ENCODE measurements at places on chromosomes 3 and 15.

DNA sequence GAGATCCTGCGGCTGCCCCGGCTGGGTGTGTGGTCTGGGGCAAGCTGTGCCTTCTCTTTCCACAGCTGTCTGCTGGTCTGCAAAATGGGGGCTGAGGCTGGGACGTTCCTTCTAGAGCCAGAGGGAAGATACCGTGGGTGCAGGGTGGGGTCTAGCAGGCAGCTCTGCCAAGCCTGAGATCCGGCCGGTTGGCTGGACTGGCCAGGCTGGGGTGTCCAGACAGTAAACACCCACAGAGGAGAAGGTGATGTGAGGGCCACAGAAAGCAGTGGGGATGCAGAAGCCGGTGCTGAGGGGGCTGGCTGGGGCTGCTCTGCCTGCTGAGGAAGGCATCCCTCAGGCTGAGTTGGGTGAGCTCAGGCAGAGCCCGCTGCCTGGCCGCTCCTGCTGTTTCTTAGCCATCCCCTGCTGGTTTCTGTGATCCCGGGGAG is 46.1 kb downstream of the FBLN2 start:
- DNase-seq = no peak

DNA sequence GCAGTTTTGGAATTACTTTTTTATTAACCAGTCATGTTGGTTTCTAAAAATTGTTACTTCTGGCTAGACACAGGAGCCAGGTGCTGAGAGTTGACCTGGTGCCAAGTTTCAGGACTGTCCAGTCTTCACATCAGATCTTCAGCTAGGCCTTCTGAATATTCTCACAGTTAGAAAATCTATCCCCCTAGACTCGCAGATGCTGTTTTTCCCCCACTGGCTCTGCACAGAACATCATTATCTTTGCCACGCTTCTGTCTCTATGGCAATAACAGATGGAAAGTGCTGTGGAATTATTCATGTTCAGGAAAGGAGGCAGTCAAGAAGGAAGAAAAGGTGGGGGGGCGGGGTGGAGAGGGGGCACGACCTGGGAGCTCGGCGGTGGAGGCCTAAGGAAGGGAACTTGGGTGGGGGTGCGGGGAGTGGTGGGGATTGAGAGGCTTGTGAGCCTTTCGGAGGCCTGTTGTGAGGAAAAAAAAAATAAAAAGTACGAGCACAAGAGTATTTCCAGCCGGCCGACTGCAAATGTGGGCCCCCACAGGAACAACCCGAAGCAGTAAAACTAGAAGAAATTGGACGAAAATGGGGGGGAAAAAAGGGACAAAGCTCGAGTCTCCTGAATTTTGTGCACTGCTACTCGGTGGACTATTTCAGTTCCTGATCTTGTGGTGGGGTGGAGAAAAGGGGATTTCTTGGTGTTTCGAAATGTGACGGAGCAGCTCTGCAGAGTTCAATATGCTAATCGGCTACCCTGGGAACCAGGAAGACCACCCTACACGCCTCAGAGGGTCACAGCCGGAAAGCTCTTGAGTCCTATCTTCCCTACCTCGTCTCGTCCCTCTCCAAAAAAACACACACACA is 1.5 kb upstream of the SKIL start:
- DNase-seq = no peak

GRCh38 chr15:80970018-80970657 is 19.5 kb downstream of the MESD start:
- DNase-seq = peak; percentile 67

DNA sequence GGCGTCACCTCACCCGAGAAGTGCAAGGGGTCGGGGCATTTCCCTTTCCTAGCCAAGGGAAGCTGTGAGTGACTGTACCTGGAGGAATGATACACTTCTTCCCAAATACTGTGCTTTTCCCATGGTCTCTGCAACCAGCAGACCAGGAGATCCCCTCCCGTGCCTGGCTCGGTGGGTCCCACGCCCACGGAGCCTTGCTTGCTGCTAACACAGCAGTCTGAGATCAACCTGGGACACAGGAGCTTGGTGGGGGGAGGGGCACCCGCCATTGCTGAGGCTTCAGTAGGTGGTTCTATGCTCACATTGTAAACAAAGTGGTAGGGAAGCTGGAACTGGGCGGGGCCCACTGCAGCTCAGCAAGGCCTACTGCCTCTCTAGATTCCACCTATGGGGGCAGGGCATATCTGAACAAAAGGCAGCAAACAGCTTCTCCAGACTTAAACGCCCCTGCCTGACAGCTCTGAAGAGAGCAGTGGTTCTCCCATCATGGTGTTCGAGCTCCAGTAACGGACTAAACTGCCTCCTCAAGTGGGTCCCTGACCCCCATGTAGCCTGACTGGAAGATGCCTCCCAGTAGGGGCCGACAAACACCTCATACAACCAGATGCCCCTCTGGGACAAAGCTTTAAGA is 31.4 kb upstream of the ABHD5 start:
- no peak for DNase-seq

DNA sequence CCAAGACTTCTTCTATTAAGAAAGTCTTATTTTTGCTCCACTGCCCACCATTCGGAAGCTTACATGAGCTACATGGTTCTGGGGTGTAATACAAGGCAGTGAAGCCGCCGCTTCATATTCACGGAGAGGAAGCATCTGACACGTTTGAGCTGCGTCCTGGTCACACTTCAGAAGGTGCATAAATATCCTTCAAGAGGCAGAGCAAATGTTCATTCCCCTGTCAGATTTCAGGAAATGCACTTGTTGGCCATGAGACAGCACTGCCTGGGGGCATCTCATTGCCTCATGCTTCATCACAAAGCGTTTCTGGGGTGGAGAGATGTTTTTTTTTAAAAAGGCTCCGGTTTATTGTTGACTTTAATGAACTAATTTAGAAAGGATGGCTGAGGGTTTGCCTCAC is 119.9 kb downstream of the CADPS start:
- DNase-seq = no peak

DNA sequence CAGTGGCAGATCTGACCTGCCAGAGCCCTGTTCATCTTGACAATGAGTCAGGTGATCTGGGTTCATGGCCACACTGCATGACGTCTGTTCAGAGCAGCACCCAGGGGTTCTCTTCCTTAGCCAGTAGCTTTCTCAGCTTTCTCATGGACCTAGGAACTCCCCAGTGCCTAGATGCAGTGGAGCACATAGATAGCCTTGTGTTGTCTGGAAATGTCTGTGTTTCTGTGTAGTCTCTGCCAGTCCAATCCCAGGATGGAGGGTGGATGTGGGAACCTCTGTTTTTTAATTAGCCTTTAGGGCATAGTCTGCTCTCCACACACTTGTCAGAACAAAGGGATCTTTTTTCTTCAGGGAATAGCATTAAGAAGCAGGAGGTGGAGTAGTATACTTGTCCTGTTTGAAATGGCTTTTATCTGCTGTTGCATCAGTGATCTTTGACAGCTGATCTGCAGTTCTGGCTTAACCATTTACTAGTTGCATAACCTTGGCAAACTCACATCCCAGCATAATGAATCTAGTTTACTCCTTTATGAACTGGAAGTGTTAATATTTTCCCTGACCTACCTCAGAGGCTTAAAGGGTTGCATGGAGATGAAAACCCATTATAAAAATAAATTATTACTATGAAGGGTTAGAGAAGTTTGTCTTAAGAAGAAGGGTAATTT is 16.1 kb upstream of the CACNA1D start:
- no peak for DNase-seq

- DNase-seq = no peak
Observed at GRCh38 chr3:24956613-24957012, 462.0 kb upstream of the THRB start.

DNA sequence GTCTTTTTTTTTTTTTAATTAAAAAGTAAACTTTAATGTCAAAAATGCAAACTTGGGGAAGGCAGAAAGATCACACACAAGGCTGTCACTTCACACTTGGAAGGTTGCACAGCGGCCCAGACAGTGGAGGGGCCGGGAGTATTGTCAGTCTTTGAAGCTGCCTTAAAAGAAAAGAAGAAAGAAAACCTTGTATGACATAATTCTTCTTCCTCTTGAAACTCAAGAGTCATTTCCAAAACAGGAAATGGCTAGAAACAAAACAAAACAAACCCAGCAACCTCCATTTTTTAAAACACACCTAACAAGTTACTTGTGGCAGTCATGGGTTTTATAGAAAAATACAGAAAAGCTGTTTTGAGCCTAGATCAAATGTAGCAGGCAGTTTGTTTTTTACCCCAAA is 68.1 kb upstream of the MAGI1 start:
- DNase-seq = no peak

DNA sequence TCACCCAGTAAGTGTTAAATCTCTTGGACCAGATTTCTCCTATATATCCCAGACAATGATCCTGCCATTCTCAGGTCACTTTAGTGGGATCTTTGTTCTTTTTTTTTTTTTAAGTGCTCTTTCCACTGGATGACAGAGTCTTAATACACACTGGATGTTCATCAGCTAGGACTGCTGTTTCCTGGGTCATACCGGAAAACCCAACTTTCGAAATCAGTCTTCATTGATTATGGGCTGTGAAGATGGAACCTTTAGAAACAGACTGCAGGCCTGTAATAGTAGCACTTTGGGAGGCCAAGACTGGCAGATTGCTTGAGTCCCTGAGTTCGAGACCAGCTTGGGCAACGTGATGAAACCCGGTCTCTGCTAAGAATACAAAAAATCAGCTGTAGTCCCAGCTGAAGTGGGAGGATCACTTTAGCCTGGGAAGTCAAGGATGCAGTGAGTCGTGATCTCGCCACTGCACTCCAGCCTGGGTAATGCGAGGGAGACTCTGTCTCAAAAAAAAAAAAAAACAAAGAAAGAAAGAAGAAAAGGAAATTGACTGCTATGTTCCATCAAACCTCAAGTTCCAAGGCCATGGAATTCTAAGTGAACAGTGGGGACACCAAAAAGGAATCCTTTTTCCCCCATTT is 2.3 kb downstream of the EOGT start:
- no peak for DNase-seq

- no peak for DNase-seq
Observed at GRCh38 chr3:45741247-45741646, 52.1 kb downstream of the SACM1L start.

DNA sequence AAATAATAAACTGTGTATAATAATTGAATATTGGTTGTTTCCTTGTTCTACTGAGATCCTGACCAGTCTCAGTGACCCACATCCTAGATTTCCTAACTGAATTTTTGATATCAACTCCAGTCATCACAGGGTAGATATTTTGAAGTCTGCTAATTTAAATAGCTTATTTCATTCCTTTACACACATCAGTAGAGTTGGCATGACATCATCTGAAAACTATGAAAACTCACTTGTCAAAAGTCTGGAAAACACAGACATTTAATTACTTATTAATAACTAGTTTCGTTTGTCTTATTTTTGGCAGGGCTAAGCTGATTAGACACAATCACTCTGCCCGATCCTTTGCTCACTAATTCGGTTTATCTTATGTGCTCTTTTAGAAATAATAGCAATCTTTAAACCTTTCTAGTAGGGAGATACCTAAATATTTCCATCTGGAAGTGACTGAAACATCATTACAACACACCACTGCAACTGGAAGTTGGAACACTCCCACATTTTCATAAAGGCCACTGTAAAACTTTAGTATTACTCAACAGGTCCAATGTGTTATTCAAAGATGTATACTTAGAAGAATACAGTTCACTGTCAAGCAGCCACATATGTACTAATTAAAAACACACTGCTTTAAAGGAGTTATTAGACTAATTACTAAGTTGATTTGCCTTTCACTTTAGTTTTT is 198.4 kb upstream of the ZNF717 start:
- no peak for DNase-seq

GRCh38 chr3:103410231-103410630 is 975.4 kb downstream of the ZPLD1 start:
- DNase-seq = no peak

GRCh38 chr3:99248130-99248529 is 346.6 kb upstream of the DCBLD2 start:
- DNase-seq = no peak

- no peak for DNase-seq
Observed at GRCh38 chr15:65338366-65338765, 33.9 kb downstream of the RNU5B-1 start.

GRCh38 chr3:45078910-45079522 is 52.9 kb downstream of the CLEC3B start:
- DNase-seq = peak; percentile 62

DNA sequence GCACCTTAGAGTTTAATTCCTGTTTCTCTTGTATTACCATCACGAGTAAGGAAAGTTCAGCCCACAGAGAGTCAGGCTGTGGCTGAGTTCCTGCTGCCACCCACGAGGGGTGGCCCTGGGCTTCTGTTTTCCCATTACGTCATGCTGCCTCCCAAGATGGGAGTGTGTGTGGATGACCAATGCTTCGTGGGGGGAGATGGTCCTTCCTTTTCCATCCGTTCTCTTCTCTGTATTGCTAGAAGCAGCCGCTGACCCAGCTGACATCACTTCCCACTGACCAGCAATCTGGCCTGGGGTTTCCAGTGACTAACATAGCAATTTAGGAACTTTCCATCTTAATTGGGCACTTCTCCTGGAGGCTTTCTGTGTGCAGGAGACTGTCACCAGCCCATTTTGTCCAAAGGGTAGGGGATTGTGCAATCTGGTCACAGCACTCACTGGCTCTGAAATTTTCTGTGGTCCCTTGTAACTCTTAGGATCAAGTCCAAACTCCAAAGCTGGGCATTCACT is 9.3 kb downstream of the IRAK2 start:
- peak; percentile 74 for DNase-seq

DNA sequence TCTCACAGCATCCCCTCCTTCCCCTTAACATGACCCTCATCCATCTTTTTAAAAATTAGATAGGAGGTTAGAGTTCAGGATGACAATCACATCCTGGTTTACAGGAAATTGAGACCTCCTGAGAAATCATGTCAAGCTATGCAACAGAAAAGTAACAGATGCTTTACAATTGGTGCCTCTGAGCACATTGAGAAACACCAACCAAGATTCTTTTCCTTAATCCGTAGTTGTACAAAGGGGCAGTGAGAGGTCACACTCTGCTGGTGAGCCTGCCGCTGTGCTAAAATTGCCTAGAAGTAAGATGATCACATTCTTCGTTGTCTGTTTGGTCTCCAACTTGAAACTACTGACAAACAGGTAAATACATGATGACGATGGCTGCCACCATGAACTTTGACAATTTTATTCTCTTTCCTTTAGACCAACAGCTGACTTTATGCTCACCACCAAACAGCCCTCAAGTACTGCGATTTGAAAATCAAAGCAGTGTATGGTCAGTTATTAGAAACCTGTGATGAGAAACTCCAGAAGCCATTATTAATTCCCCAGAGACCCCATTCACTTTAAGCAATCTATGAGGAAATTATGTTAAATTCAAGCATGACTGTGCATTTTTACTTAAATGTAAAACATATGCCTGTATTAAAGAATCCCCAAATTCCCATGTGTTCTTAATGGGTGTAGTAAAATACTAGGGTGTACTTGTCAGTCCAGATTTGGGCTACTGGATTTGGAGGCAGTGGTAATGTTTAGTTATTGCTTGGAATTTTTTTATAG is 210.7 kb upstream of the UBE2E1 start:
- DNase-seq = no peak
